ENCODE measurements at places on chromosomes 2 and 18.

- DNase-seq = no peak
These were observed 80.6 kb downstream of the NRP2 start for GRCh38 chr2:205762881-205763280.

DNA sequence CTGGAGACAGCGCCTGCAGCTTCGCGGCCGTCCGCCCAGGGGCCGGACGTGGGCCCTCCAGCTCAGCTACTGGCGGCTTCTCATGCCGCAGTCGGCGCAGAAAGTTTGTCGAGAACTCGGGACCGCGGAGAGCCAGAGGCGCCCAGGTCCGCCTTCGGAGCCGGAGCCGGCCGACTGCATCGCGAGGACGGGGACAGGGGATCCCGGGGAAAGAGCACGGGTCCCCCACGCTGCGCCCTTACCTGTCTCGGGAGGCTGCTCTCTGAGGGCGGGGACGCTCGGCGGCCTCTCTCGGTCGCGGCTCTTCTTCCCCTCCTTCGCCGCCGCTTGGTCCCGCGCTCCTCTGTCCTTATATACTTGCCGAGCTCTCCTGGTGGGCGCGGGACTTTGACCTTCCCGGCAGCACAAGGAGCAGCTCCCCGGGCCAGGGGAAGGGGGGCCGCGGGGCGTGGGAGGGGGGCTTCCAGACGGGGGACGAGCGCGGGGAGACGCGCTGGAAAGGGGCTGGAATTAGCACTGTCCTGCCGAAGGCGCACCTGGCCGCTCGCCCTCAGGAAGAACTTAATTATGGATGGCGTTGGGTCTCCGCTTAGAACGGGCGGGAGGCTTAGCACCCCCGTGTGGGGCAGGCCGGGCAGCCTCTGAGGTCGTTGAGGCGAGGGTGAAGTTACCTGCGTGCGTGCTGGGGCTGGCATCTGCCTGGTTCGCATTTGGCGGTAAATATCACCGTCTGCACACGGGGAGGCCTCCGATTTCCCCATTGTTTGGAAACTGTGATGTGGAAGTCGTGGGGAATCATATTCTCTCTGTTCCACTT lies at the start of gene POMC:
POMC (minus strand) TSS at position 325 of the 817 bp plus-strand sequence. CDS start 3,808 bp downstream, outside the sequence.
- peak; percentile 64 for DNase-seq

- peak; percentile 24 for DNase-seq
These were observed 117.3 kb upstream of the MSTN start for GRCh38 chr2:190179754-190180312.

DNA sequence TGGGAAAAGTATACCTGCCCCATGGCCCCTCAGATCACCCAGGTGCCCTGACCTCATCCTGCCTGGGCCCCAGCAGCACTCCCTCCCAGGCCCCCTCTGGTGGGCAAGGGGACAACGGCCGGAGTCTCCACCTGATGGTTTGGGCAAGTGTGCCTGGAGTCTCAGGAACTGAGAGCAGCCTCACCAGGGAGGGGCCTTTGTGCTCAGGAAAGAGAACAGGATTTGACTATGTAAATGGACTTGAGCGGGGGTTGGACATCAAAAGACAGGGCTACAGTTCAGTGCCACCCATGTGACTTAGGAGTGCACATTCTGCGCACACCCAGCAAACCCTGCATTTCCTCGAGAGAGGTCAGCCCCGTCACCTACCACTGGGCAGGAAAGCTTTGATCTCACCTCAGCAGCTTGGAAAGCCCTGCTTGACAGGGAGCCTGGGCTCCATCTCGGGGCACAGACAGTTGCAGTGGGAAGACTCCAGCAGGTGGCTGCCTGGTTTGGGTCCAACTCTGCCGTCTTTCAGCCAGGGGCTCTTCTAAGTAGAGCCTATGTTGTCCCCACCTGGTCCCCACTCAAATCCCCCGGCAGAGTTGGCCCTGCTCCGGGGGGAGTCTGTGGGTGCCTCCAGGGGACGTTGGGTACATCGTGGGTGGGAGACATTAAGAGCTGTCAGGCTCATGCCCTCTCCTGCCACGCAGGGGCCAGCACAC lies 3.3 kb downstream of the INPP5D start:
- DNase-seq = peak; percentile 97

DNA sequence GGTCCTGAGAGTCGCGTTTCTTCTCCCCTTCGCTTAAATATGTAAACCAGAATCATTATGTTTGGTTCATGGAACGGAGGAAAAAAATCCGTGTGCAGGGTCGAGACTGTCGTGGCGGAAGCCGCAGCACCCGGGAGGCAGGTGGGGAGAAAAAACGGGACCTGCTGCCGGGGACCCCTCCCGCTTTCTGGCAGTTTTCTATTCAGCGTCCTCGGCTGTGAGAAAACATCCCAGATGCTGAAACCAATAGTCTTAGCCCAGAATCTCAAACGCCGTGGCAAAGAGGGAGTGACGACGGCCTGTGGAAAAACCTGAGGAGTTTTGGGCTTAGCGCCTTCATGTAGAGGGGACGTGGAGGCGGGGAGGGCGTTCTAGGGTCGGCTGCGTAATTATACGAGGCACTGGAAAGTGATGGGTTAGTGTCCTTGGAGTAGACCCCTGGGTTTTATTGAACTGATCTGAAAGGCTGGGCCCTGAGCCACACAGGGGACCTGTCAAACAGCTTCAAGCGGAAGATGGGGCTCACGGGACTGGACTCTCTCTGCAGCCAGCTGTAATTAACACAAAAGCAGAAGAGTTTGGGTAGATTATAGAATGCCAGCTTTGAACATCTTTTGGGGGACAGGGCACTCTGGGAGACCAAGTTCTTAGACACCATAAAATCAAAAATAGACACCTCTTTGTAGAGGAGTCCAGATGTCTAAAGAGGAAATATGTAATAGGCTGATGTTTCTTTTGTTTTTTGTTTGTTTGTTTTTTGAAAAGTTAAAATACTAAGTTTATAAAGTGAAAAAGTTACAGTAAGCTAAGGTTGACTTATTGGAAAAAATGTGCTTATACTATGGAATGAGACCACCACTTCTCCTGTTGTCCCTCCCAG lies 834 bp upstream of the BUB1 start:
- peak; percentile 62 for DNase-seq

GRCh38 chr2:12796657-12797056 lies 79.9 kb downstream of the TRIB2 start:
- DNase-seq = no peak

- no peak for DNase-seq
These were observed 59.3 kb downstream of the PMAIP1 start for GRCh38 chr18:59959073-59959472.

GRCh38 chr18:56067214-56067894 lies 479.4 kb upstream of the TCF4 start:
- no peak for DNase-seq

GRCh38 chr2:68388358-68388757 lies 23.3 kb downstream of the PLEK start:
- DNase-seq = no peak

DNA sequence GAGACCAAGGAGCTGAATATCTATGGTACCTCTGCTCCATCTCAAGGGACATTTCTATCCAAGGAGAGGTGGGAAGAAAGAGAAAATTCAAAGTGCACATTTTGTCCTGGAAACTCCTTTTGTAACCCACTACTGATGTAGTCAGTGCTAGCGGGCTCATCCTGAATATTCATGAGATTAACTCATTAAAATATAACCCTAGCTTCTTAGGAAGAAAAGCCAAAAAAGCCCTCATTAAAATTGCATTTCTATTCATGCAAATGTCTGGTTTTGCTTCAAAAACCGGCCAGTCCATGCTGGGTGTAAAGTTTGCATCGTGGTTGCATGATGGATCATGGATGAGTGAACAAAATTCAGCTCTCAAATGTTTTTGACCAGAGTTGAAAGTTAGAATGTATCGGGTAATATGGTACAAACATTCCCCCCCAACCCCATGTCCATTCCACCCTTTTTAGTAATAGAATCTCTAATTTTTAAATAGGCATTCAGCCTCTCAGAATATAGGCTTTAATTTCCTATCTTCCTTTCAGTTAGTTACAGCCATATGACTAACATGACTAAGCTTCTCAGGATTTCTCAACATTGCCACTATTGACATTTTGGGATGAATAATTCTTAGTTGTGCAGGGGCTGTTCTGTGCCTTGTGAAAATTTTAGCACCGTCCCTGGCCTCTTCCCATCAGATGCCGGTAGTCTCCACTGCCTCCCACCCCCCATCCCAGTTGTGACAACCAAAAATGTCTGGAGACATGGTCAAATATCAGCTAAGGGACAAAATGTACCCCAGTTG lies 104.2 kb upstream of the RND3 start:
- no peak for DNase-seq

GRCh38 chr2:240209493-240209892 lies 69.0 kb upstream of the OTOS start:
- no peak for DNase-seq

GRCh38 chr2:138359532-138359931 lies 142.0 kb upstream of the SPOPL start:
- no peak for DNase-seq

- no peak for DNase-seq
These were observed 55.6 kb downstream of the BIN1 start for GRCh38 chr2:127051116-127052056.

DNA sequence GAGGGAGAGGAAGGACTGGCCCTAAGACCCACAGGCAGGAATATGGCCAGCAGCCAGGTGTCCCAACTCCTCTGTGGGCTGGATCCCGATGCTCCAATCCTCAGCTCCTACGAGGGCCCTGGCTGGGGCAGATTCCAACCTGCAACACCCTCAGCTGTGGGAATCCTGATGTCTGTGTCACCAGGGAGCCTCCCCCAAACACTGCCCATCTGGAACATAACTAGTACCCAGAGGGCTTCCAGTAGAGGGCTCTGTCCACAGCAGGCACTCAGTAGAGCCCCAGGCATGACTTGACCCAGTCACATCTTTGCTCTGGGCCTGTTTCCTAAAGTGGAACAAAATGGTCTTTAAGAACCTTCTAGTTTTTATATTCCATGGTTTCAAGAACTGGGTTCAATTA lies 20.6 kb upstream of the LOXHD1 start:
- DNase-seq = no peak

- no peak for DNase-seq
These were observed 91.2 kb upstream of the STK17B start for GRCh38 chr2:196262606-196263005.

DNA sequence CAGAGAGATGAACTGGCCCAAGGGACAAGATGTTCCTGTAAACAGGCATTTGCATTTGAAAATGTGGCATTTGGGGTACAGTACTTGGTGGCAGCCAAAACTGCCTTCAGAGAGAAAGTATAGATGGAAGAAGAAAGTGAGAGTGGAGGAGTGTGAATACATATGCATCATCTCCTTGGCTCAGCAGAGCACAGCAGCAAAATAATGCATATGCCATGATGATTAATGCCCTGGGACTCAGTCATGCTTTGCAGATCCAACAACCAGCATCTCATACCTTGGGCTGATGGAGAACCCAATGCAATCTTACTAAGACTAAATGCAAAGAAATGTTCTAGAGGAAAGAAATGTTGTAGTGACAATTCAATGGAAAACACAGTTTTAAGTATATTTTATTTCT lies 29.7 kb upstream of the CYTIP start:
- DNase-seq = no peak

GRCh38 chr2:168456521-168457189 lies 583 bp downstream of the CERS6 start:
- peak; percentile 54 for DNase-seq

DNA sequence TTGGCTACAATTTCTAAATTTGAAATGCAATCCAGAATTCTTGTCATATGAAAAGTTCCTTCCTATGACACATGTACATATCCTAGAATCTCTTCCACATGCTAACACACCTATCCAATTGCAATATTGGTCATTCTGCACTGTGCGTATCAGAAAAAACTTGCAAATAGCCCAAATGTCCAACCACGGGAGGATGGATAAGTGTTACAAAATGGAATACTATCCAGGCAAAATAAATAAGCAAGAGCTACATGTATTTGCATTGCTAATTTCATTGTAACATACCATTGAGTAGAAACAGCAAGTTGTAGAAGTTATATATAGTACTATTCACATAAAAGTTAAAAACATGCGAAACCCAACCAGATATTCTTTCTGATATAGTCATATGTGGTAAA lies 15.6 kb upstream of the RHOB start:
- no peak for DNase-seq

DNA sequence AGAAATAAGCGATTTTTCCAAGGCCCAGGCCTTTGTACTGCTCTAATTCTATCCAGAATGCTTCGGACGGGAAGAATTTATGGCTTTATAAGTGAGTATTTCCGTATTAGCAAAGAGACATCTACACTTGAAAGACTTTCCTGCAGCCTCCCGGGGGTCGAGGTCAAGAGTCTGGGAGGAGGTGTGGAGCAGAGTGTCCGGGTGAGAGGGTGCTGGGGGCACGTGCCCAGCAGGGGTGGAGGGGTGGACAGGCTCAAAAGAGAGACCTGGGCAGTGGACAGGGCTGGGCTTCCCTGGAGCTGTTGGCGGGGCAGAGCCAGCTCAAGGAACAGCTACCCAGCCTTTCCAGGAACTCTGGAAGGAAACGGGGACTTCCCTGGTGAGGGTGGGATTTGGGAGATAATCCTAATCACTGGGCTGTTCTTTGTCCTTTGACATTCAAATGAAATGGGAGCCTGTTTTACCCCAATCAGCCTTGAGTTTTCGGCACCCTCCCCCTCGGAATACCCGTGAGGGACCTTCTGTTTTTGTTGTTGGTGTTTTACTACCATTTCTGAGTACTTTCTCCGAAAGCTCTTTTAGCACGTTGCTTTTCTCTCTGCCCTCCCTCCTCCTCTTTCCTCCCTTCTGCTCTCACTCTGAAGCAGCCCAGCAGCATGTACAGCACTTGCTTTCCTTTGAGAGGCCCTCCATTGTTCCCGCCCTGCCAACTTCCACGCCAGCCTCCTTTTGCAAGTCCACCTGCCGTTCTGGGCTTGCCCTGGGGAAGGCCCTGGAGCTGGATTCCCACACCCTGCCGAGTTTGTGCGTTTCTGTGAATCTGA lies 164.7 kb downstream of the AGAP1 start:
- DNase-seq = peak; percentile 54

DNA sequence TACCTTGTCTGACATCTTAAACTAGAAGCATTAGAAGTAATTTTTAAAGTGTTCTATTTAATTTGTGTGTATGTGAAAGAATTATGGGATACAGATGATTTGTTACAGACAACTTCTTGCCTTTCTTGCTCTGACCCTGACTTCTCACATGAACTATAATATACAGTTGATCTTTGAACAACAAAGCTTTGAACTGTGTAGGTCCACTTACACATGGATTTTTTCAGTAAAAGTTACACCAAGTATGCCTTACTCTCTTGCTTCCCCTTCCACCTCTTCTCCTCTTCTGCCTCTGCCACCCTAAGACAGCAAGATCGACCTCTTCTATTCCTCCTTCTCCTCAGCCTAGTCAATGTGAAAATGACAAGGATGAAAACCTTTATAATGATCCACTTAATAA lies 42.2 kb downstream of the SLC40A1 start:
- DNase-seq = no peak

- no peak for DNase-seq
These were observed 3.8 kb upstream of the SALL3 start for GRCh38 chr18:78975699-78976335.

GRCh38 chr2:189232759-189233406 lies 53.3 kb upstream of the COL5A2 start:
- DNase-seq = no peak

GRCh38 chr2:238082827-238083226 lies 17.3 kb upstream of the ESPNL start:
- no peak for DNase-seq
